ENCODE measurements at places on chromosomes 1 and 21.

GRCh38 chr1:21012937-21013336, 163.8 kb downstream of the EIF4G3 start:
- DNase-seq = no peak

DNA sequence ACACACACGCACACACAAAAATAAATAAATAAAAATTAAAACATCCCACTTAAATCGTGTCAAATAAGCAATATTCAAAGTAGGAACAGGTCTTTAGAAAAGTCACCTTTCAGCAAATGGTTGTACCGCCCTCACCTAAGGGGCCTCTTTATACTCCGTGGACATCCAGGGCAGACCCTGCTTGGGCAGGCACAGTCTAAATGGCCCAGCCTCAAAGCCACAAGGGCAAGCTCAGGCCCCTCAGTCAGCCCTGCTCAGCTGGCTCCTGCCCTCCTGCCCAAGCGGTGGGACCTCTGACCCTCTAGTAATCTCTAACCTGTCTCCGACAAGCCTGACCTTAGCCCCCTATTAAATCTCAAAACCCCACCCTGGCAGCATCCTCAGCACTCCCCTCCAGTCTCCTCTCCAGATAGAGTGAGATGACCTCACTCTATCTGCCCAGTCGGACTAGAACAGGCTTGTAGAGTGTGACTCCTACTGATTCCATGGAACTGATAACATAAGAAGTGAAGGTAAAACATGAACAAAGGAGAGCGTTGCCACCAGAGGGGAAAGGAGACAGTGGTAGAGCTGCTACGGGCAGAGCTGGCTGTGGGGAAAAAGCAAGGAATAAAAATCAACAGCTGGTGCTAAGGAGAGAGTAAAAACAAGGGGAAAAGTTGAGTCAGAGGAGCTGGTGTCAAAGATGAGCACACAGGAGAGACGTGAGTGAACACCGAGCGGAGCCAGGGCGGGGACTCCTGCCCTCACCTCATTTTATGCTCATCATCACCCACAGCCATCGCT, 36.0 kb downstream of the SIPA1L2 start:
- DNase-seq = no peak

DNA sequence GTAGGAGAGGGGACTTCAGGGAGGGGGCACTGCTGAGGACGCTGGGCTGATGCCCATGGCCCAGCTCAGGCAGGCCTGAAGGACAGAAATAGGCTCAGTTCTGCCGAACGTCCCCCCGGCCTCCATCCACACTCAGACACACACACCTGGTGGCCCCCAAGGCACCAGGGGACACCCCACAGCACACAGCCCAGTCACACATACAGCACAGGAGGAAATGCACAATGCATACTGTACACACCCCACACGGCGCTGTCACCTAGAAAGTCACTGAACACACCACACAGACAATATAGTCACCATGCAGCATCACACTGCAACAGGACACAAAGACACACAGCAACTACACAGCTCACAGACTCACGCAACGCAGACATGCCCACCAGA, 562 bp downstream of the SYTL1 start:
- peak; percentile 39 for DNase-seq

DNA sequence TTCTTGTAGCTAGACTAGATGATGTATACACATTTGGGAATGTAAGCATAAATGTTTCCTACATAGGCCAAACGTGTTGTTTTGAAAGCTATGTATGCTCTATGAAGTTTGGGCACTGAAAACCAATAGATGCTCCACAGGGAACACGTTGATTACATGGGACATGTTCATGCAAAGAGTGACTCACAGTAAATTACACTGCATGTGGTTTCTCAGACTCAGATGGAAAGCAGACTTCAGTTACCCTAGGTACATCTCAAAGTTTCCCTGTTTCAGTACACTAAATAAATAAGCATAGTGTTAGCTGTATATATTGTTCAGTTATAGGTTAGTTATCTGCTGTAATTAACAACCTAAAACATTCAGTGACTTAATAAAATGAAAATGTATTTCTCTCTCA, 301.9 kb upstream of the RUNX1 start:
- no peak for DNase-seq

- no peak for DNase-seq
These were observed 449.0 kb downstream of the MATN1 start for GRCh38 chr1:30274173-30274970.

DNA sequence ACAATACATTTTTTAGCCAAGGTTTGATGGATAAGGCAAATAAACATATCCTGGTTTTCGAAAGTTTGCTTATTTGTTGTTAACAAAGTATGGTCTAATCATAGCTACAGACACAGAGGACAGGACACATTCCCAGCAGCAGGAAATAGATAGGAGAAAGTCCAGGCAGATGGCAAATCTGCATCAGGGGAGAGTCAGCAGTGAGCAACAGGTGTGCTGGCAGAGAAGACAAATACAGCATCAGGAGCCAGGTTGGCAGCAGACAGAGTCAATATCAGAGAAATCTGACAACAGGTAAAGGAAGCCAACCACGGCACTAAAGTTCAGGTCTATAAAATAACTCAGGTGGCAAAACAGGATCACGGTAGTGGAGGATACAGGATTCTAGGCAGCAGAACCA, 210.7 kb upstream of the PTBP2 start:
- no peak for DNase-seq

GRCh38 chr1:21955501-21956281, 18.6 kb upstream of the HSPG2 start:
- no peak for DNase-seq

DNA sequence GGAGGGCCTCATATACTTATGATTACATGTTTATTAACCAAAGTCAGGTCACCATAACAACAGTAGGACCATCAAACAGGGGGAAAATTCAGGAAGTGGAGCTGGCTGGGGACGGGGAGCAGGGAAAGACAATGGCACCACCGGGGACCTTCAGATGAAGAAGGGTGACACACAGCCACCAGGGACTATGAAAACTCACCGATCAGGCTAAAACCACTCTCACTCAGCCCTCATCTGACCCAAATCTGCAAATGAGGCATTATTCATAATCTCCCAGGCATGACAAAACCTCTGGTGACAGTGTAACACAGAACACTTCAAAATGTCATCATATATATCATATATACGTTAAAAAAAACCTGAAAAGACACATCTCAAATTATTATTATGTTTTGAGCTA, 11.2 kb downstream of the MKNK1 start:
- no peak for DNase-seq

GRCh38 chr1:173415905-173416450, 61.2 kb upstream of the PRDX6 start:
- DNase-seq = no peak

DNA sequence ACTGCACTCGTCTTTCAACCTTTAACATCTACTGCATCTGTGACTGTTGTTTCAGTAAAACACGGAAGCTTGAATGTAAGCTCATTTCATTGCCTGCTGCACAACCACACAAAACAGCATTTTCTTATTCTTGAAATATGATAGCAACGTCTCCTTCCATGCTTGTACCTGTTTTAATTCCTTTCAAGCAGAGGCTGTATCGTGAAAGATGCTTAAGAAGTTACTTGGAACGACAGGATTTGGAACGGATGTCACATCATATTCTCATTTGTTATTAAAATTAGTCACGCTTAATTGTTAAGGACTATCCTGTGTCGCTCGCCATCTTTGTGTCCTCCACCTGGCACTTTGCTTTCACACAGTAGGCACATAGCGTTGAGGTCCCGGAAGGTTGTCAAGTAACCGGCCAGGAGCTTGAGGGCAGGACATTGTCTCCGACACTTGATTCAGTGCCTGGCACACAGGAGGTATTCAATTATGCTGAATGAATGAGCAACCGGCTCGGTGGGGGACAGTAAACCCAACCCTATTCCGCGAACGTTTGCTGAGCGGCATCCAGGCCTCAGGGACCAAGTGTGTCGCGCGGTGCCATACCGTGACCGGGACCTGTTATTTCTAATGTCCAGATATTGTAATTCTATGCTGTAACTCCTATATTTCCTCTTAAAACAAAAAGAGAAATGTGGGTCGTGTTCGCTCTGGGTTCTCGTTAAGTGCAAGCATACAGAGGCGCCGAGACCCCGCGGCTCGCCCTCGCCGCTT, 499 bp upstream of the SH3GLB1 start:
- DNase-seq = peak; percentile 56

DNA sequence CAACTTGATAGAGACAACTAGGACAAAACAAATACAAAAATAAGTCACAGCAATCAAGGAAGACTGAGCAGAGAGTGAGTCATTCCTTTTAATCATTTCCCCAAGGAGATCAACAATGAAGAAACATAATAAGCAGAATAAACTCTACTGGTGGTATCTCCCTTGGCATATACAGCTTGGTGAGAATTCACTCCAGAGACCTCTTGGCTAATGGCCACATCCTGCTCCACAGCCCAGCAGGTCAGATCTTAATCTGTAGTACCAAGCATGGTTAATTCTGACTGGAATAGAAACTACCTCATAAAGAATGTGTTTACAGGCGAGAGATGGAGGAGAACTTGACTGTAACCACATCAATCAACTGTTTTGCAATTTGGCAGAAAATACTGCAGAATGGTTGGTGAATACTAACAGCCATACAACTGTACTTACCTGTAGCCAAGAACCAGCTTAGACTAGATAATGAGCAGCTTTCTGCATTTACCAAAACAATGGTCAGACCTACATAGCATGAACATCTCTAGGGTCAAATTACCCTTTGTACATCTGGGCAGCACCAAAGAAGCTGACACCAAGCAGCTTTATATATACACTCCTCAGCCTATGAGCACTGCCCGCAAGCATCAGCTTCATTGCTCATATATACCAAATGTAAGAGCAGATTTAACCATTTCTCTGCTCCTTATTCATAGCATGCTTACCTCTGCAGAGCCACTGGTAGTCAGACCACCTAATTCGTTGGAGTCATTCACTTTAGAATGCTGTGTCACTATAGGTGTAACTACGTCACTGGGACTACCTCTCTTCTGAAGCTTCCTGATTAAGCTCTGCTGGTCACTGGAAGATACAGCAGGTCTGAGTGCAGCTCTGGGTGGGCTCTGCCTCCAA, 51.0 kb downstream of the KIAA0319L start:
- DNase-seq = peak; percentile 72

DNA sequence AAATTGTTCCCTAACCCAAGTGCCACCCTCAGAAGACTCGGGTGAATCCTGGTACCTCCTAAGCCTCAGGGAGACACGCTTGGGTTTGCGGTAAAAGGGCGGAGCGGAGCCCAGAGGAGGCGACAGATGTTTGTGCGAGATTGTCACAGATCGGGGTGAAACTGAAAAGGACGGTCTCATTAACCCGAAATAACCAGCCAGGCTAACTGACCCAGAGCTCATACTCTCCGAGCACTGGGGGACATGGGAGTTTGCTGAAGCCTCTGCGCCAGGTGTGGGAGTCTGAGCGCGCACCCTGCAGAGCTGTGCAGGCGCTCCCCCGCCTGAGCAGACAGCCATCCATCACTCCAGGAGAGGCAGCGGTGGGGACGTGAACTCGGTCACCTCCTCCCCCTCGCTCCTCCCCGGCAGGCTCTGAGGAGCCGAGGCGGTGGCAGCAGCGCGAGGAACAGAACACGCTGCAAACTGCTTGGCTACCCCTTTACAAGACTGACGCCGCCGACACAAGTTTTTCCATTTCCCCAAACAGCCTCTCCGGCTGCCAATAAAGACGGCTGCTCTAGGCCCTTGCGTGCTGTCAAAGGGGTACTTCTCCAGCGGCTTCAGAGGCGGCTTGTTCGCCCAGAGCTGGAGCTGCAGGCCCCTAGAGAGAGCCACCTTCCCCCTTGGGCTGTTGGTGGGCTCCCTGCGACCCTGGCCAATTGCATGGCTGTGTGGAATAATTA, 43.5 kb downstream of the RRAGC start:
- DNase-seq = no peak

- DNase-seq = peak; percentile 40
These were observed 231.9 kb downstream of the SDCCAG8 start for GRCh38 chr1:243487649-243488227.

Measured in CD4-positive, alpha-beta T cell treated with Interleukin-12 subunit alpha and Interleukin-12 subunit beta, for 1 hour (primary cell).